CD4-positive, alpha-beta T cell treated with Interleukin-15 for 4 hours (primary cell): ENCODE measurements at places on chromosomes 4 and X.

GRCh38 chrX:80174925-80175574 is 160.5 kb downstream of the TBX22 start:
- DNase-seq = no peak

DNA sequence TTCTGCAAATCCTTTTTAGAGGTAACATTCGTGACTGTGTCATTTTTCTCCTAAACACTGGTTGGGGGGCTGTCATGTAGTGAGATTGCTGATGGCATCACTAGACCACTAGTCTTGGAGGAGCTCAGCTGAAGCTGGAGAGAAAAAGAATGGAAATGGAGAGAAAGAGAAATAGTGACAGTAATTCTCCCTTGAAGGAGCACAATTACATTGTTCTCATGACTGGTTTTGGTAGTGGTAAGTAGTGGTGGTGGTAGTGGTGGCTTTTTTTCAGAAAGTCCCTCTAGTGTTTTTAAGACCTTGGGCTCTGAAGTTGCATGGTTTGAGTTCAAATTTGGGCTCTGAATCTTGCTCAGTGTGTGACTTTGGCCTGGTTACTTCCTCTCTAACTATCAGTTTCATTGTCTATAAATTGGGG is 99.8 kb downstream of the LARP7 start:
- no peak for DNase-seq

DNA sequence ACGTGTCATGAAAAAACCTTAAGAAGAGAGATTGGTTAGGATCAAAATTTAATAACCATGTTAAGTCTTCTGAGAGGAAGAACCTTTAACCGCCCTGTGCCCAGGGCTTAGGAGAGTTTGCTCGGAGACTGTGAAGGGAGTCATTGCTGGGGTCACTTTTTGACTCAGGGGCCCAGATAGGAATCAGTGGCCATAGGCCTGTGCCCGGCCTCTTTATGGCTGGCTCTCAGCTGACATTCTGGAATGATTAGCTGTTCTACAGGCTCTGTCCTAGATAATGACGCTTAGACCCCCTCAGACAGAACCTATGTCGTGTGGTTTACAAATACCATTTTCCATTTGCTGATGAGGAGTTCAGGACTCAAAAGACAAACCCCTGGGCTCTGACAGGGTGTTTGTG is 174.1 kb downstream of the DCLK2 start:
- no peak for DNase-seq

DNA sequence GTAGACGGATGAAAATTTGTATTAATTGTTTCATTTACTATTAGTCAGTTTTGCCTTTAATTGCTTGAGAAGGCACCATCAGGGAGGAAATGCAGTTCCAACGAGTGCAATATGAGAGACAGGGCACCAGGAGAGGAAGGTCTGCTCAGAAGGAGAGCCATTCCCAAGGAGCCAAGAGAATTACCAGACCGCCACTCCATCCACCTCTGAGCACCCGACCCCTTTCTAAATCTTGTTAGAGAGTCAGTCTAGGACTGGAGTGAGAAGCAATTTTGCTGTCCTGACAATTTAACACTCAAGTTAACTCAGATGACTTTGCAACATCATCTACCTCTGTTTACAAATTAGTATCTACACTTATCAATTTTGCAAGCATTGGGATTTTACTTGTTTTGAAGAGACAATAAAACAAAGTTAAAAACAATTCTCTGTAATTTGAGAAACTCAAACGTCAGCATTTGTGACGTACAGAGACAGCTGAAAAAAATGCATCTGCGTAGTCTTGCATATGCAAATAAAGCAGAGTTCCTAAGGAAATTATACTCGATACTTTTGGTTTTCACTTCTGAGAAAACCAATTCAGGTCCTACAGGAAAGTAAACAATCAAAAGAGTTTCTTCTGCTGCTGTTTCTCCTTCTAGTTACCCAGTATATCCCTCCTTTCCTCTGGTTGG is 1704.7 kb upstream of the TENM3 start:
- no peak for DNase-seq

DNA sequence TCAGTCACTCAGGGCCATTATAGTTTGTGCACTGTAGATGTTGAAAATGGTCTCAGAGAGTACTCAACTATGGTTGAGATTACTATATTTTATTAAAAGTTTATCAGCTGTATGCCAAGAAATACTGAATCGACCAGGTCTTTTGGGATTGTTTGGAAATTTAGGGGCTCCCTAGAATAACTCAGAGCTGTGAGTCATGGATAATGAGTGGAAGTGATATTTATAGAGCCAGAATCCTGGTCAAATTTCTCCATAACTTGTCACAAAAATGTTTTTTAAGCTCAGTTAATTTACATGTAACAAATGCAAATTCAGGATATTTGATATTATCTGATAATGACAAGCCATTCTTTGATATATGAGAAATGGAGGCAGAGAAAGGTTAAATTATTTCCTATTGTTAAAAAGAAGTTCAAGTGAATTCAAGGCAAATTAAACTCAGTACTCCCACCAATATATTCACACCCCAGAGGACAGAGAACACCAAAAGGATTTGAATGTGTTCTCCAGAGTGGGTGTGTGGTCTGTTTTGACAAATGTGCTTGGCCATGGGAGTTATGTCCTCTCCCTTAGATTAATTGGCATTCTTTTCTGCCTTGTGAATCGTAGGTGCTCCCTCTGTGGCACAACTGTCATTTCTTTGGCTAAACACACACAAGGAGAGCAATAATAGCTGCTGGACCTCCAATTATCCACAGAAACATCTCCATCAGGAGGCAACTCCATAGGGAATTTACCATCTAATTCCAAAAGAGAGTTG is 37.7 kb downstream of the ARHGAP24 start:
- DNase-seq = no peak

GRCh38 chr4:41281038-41281634 is 24.4 kb downstream of the UCHL1 start:
- DNase-seq = peak; percentile 53
